NCI-H1436 treated with DMSO at 0.1 percent for 48 hours (cell line): ENCODE measurements at places on chromosomes 1 and 21.

DNA sequence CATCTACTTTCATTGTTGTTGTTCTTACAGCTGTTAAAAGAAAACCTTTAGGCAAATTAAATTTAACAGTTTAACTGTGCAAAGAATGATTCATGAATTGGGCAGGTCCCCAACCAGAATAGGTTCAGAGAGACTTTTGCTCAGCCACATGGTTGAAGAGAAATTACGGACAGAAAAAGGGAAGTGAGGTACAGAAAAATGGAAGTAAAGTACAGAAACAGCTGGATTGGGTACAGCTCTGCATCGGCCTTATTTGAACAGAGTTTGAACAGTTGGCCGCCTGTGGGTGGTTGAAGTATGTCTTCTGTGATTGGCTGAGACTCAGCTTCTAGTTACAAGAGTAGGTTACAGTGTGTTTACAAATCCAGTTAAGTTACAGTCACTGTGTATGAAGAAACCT lies 210.1 kb downstream of the FGGY start:
- no peak for DNase-seq

DNA sequence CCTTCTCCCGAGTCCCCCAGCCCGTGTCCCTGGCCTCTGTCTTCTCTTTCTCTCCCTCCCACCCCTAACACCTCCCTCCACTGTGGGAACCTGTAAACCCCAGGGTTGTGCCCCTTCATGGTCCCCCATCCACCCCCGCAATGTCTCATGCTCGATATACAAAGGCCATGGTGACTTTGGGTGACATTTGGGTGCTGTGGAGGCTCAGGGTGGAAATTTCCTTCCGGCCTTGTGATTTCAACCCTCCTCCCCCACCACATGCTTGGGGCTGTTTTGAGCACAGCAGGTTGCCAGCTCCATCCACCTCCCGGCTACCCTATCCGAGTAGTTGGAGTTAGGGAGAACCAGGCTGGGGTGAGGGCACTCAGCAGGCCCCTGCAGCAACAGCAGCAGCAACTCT lies 25.7 kb upstream of the VPS13D start:
- DNase-seq: no peak

DNA sequence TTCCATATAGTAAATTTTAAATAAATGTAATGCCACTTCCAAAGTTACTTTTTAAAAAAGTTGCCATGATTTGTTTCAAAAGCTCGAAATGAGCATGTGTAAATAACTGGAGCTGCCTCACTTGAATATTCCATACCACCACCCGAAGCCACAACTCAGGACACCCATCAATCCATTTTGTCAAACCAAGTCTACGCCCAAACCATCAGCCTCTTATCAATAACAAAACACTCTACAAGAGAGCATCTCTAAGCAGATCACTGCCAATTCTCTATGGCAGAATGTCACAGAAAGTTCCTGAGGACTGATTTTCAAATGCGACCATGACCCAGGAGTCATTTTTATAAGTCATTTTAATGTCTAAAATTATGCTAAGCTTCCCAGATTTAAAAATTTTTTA lies 4.5 kb downstream of the HNRNPR start:
- no peak for DNase-seq

DNA sequence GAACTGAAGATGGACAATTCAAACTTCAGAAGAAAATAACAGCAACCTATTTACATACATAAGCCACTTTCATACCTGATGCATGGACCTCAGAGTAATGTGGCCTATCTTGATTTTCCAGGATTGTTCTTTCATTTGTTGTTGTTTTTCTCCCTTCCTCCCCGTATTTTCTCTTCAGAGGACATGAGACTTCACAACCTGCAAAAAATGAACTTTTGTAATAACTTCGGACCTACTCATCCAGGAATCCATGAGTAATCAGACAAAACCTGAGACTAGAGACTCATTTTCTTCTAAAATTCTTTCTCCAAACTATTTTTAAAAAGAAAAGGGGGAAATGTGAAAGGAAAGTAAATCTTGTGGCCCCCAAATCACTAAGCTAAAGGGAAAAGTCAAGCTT lies 17.6 kb upstream of the PLA2G5 start:
- no peak for DNase-seq

GRCh38 chr1:243526180-243526579 lies 270.3 kb downstream of the SDCCAG8 start:
- no peak for DNase-seq

GRCh38 chr1:16371725-16372124 lies 4.7 kb downstream of the SZRD1 start:
- no peak for DNase-seq

DNA sequence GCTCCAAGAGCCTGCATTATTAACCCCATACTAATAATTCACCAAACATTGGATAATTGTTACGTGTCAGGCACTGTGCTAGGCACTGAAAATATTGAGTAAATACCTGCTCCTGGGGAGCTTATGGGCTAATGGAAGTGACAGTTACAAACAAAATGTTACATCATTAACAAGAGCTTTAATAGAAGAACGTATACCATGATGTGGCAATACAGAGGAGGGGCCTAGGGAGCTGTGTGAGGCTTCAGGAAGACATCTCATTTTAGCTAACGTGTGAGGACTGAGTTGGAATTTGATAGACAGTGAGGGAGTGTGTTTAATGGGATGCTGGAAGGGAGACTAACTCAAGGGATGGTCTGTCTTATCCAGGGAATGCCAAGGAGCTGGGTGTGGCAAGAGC lies 16.5 kb upstream of the TSPAN2 start:
- no peak for DNase-seq

DNA sequence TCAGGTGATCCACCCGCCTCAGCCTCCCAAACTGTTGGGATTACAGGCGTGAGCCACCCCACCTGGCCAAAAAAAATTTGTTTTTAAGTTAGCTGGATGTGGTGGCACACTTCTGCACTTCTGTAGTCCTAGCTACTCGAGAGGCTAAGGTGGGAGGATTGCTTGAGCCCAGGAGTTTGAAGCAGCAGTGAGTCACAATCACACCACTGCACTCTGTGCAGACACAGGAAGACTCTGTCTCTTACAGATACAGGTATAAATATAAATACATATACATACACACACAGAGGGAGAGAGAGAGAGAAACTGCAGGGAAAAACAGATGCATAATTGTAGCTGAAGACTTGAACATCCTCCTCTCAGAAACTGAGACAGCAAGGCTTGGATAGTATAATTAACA lies 34.8 kb upstream of the EPS15 start:
- DNase-seq: no peak

GRCh38 chr1:215645861-215646260 lies 78.8 kb downstream of the KCTD3 start:
- DNase-seq: no peak

DNA sequence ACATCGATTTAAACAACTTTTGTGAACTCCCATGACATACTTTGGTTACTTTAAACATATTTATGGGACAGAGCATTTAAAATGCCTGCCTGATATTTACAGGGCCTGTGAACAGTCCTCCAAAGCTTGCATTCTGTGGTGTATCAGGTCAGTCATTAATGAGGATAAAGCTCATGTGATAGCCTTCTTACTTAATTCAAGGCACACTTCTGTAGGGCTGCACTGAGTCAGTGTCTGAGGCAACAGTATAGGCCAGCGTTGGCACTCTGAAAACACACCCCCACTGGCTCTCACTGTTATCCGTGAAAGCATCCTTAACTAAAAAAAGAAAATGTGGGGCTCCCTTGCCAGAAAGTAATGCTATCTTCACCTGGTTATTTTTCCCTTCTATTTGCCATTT lies 200.0 kb downstream of the NFIA start:
- no peak for DNase-seq

DNA sequence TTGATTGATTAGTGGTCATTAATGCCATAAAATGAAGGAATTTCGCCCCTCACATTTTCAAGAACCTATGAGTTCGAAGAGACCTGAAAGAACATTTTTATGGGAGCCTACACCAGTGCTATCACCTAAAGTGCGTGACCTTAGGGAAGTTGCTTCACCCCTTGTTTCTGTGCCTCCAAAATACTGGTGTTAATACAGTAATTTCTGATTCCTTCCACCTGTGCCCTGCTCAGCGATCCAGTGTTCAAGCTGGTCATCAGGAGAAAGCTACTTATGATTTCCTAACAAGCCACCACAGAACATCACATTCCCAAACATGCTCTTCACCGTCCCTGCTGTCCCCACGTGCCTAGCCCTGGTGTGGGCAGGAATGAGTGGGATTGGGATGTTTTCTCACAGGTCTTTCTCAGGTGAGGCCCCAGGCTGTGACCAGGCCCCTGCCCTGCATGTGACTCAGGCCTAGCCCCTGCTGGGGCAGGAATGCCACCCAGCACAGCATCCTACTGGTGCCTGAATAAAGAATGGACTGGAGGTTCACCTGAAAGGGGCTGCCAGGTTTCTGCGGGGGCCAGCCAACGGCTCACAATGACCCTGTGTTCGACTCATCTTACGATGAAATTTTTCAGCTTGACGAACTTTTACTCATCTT lies 60.3 kb downstream of the CD247 start:
- no peak for DNase-seq

- DNase-seq: no peak
Observed at GRCh38 chr1:210746024-210746731, 387.8 kb downstream of the KCNH1 start.

DNA sequence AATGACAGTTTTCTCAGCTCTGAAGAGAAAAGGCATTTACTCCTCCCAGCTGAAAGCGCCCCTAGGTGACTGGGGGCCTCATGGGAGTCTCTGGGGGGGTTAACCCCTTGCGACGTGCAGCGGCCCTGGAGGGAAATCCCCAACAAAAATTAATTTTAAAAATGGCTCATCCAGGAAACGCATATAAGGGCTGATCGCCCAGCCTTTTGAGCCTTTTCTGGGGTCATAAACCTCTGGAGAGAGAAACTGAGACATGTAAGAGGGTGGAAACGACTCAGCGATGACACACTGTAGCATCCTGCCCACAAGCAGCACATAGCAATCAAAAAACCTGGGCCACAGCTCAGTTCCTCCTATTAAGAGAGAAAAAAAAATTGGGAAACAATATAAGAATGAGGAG lies 20.4 kb upstream of the HPDL start:
- DNase-seq: no peak

GRCh38 chr1:15885701-15886610 lies 38.4 kb downstream of the SPEN start:
- peak; percentile 21 for DNase-seq

GRCh38 chr1:52238887-52239707 lies 97.2 kb downstream of the ZFYVE9 start:
- DNase-seq: no peak

DNA sequence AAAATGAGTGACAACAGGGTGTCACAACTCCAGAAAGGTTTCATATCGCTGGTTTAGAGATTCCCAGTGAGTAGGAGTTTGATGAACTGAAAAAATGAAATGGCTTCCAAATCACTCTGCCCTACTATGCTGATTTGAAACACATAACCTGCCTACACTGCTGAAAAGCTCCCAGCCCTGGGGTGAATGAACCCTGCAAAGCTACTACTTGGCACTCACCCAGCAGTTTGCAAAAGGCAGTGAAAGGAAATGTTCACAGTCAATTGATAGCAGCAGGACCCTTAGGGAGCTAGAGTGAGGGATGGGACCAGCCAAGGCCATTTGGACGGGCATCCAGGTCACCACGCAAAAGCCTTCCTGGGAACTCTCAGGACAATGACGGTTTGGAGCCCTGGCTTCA lies 44.4 kb upstream of the SRP9 start:
- DNase-seq: no peak

DNA sequence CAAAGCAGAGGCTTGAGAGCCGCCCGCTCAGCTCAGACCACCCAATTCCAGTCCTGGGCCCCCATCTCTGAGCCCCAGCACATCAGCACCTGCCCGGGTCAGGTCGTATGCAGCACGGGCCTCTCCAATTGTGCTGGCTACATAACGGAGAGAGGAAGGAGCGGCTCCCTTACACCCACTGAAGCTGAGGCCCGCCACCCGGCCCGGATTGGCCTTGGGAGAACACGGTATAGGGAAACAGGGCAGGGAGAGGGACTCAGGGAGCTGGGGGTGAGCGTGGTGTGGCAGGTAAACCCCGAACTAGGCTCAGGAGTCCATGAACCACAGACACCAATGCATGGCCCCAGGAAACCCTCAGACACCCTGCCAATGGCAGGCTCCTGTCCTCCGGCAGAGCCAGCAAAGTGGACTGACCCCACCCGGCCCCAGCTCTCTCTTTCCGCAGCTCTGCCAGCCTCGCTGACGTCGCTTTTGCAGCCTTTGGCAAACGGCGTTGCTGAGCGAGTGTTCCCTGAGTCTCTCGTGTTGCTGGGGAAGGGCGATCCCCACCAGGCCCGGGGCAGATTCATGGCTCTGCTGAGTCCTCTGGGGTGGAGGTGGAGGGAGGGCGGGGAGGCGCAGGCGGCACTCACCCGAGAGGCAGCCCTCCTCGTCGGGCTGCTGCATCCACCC lies 16.5 kb downstream of the MEGF6 start:
- no peak for DNase-seq

GRCh38 chr1:95364546-95364945 lies 130.5 kb downstream of the RWDD3 start:
- DNase-seq: no peak

DNA sequence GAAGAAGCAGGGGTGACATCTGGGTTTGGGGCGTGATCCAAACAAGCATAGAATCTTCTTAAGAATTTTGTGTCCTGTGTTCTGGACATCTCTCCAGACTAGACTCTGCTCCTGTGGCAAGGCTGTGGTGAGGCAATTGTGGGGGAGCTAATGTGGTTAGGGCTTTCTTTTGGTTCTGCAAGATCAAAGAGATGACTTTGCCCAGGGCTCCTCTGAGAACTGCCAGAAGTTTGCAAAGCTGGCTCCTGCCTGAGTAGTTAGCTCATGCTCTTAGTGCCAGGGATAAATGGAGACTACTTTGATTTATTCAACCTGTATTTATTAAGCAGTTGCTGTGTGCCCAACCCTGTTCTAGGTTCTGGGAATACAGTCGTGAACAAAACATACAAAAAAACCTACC lies 34.0 kb upstream of the CRNN start:
- no peak for DNase-seq

- DNase-seq: no peak
Observed at GRCh38 chr1:228429007-228429406, 12.3 kb upstream of the TRIM17 start.

DNA sequence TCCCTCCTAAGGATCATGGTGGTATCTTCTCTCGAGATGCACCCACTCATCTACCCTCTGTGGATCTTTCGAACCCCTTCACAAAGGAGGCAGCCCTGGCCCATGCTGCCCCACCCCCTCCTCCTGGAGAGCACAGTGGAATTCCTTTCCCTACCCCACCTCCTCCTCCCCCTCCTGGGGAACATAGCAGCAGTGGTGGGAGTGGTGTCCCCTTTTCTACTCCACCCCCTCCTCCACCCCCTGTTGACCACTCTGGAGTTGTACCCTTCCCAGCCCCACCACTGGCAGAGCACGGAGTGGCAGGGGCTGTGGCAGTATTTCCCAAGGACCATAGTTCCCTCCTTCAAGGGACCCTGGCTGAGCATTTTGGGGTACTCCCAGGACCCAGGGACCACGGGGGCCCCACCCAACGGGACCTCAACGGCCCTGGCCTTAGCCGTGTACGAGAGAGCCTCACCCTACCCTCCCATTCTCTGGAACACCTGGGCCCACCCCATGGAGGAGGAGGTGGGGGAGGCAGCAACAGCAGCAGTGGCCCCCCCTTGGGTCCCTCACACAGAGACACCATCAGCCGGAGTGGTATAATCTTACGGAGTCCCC lies 14.5 kb upstream of the TARS2 start:
- no peak for DNase-seq

- DNase-seq: no peak
Observed at GRCh38 chr1:21816602-21817302, 4.7 kb downstream of the LDLRAD2 start.

GRCh38 chr1:145999321-146000024 lies 3.1 kb upstream of the TXNIP start:
- DNase-seq: no peak

- no peak for DNase-seq
Observed at GRCh38 chr1:116318897-116319296, 54.1 kb upstream of the ATP1A1 start.

- no peak for DNase-seq
Observed at GRCh38 chr21:27464648-27465047, 497.8 kb upstream of the ADAMTS5 start.
